ENCODE measurements at places on chromosomes 5 and 9. TPM values are rescaled to one million over a fixed set of nuclear protein-coding genes. Genes with fewer than 3 reads are reported as not detected.
A peak's percentile ranks its signal among the peaks of the same experiment; 100 is the strongest.

- DNase-seq = no peak
Observed at GRCh38 chr5:159240301-159240870, 22.7 kb upstream of the UBLCP1 start.

GRCh38 chr9:135181336-135181735 is 93.9 kb downstream of the OLFM1 start:
- DNase-seq = no peak

- no peak for DNase-seq
Observed at GRCh38 chr9:83474631-83475030, 63.6 kb downstream of the FRMD3 start.

DNA sequence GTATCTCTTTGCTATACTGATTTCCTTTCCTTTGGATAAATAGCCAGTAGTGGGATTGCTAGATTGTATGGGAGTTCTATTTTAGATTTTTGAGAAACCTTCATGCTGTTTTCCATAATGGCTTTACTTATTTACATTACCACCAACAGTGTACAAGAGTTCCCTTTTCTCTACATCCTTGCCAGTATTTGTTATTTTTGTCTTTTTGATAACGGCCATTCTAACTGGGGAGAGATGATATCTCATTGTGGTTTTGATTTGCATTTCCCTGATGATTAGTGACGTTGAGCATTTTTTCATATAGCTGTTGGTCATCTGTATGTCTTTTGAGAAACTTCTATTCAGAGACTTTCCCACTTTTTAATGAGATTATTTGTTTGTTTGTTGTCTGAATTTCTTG is 25.8 kb downstream of the NADK2 start:
- no peak for DNase-seq

- DNase-seq = no peak
Observed at GRCh38 chr9:111994831-111995458, 98.3 kb downstream of the UGCG start.

GRCh38 chr9:127714020-127714750 is 1.3 kb downstream of the PTRH1 start:
- DNase-seq = no peak

DNA sequence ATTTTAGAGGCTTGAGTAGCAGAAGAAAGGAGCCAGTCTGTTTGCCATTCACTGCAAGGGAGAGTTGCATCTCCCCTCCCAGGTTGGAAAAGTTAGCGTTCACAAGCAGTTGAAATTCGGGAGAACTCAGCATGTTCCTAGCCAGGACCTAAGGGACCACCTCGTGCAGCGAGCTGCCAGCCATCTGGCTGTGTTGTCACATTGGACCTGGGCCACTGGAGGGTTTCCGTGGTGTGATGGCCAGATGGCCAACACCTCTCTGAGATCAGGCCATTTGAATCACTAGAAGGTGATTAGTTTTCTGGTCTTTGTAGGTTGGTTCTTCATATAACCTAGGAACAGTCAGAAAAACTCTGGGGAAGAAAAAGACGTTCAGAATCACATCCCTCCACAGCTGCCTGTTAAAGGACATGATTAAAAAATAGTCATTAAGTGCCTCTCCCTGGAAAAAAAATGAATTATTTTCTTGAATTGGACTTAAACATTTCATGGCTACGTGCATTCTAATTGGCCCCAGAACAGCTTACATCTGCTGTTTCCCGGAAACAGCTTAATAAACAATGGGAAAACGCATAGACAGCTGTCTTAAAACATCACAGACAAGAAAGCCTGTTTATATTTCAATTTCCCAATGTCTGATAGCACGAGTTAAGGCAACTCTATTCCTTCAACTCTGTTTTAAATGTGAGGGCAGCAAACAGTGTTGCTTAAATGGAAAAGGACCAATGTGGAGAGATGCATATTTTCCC is 303.9 kb downstream of the TENT4A start:
- DNase-seq = no peak

DNA sequence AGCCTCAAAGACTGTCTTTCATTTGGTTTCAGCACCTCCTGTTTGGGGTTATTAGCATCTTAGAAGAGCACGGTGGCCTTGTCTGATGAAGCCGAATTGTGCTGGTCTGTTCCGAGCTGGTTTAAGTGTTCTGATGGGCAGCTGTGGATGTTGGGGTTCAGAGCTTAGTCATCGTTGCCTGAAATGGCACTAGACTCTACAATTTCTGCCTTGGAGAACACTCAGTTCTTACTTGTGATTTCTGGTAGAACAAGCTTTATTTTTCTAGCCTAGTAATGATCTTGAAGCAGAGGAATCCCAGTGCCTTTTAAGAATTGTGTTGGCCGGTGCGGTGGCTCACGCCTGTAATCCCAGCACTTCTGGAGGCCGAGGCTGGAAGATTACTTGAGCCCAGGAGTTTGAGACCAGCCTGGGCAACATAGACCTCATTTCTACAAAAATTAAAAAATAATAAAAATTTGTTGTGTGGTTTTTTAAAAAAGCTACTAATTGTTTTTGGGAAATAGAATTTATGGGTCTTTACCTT is 7.8 kb downstream of the FBXW5 start:
- no peak for DNase-seq

DNA sequence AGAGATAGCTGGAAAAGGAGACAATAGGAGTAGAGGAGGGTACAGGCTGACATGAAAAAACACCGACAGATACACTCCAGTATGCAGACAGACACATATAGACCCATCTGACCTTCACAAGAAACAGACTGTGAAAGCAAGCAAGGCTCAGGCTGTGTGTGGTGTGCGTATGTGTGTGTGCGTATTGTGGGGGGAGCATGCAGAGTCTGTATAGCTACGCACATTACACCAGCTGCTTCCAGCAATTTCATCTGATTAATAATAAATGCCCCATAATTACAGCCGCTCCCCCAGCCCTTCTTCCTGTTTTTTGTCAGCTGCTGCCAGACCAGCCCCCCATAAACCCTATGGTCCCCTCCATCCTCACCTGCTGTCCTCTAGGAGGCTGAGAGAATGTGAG is 6.7 kb downstream of the CNTFR start:
- DNase-seq = no peak

- DNase-seq = peak; percentile 99
Observed at GRCh38 chr5:56909294-56910209, at the start of gene SETD9. Gene SETD9 (plus strand): TSS chr5:56909596. CDS start chr5:56909646, 50 bp downstream.

DNA sequence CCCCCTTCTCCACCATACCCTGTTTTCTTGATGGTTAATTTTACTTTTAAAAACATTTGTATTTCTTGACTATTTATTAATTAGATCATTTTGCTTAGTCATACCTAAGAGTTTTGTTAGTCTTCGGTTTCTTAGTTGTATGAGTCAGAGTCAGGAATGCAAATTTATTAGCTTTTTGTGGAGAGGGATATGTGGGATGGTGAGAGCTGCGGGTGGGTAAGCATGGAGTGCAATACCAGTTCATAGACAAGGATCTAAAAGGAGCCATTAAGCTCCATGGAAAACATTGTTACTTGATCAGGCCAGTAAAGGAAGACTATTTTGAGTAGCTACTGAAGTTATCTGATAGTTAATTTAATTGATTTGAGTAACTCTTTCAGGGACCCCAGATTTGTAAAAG is 77.5 kb downstream of the ZSWIM6 start:
- no peak for DNase-seq

DNA sequence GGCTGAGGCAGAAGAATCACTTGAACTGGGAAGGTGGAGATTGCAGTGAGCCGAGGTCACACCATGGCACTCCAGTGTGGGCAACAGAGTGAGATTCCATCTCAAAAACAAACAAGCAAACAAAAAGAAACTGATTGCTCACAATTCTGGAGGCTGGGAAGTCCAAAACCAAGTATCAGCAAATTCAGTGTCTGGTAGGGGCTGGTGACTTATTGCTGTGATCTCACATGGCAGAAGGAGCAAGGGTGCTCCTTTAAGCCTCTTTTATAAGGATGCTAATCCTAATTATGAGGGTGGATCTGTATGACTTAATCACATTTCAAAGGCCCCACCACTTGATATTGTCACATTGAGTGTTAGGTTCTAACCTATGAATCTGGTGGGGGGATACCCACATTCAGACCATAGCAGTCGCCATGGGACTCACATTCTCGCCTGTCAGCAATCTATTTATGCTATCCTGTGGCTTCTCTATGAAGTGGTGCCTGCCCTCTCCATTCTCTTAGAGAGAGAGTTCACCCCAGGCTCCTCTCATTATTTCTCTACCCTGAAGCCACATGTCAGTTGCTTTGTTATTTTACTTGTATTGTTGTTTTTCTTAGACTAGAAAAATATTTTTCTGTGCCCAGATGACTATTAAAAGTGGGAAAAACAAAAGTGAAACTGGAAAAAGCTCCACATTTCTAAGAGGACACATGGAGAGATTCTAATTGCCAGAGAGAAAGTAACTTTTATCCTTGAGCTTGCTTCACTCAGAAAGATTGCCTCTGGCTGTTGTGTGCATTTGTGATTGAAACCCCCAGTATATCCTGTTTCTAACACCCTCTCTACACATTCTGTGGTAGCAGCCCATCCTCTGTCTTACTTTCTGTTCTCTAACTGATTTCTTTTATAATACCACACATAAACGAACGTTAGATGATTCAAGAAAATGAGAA is 18.8 kb upstream of the PRLR start:
- peak; percentile 50 for DNase-seq

DNA sequence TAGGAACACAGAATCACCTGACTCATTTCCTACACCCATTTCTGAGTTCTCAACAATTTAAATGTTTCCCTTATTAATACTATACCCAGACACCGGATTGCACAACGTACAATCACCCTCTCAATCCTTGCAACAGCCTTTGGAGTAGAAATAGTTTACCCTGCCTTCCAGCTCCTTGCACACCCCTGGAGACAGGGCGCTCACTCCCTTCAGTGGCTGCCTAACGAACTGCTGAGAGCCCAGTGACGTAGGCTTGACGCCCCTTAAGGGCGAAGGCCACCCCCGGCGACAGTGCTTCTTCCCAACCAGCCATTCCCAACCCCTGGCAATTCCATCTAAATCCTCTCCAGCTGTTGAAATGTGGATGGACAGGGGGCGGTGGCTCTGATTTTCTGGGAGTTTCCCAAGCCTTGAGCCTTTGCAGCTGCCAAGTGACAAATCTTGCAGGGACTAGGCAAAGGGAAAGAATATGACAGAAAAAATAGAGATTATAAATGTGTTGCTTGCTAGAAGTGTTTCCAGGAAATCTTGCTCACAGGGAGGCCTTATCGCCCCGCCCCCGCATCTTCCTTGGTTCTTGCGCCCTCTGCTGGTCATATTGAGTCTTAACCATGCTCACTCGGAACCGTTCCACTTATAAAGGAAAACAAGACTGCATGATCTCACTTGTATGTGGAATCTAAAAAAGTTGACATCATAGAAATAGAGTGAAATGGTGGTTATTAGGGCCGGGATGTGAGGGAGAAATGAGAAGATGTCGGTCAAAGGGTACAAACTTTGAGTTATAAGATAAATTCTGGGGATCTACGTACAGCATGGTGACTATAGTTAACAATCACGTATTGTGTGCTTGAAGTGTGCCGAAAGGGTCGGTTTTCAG is 7.6 kb upstream of the BARX1 start:
- peak; percentile 96 for DNase-seq

- no peak for DNase-seq
Observed at GRCh38 chr9:30582240-30582639, 1802.2 kb upstream of the ACO1 start.

DNA sequence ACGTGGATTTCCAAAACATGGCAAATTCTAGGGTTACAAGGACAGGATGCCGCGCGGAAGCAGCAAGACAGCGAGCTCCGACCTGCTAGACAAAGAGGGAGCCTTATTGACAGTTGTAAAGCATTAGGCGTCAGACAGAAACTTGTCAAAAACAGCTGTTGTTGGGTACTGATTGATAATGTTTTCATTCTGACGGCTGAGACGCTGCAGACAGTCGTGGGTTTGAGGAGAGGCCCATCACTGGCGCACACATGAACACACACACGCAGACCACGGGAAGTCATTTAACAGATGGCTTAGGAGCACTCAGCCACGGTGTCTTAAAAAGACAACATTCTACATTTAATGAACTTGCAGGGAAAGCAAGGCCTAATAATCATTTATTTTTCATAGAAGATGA is 324.0 kb downstream of the NDUFS4 start:
- DNase-seq = no peak

- DNase-seq = no peak
Observed at GRCh38 chr5:82414041-82414388, 135.9 kb upstream of the RPS23 start.

- no peak for DNase-seq
Observed at GRCh38 chr9:6929441-6930215, 171.9 kb downstream of the KDM4C start.

GRCh38 chr5:38938424-38938823 is 92.6 kb downstream of the OSMR start:
- DNase-seq = no peak

DNA sequence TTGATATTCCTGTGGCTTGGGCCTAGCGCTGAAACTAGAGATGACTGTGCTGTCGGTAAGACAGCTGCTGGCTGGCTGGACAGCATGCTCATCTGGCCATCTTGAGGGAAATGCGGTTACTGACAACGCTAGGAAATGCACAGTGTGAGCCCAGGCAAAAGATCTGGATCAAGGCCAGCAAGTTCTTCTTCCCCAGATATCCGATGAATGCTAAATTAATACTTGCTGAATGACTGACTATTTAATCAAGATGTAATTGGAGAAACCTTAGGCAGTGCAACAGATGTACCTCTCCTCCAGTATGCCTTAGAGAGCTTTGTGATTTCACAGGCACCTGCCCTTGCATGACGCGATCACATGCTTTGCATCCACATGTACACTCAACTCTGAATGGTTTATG is 659.1 kb downstream of the EFNA5 start:
- no peak for DNase-seq

DNA sequence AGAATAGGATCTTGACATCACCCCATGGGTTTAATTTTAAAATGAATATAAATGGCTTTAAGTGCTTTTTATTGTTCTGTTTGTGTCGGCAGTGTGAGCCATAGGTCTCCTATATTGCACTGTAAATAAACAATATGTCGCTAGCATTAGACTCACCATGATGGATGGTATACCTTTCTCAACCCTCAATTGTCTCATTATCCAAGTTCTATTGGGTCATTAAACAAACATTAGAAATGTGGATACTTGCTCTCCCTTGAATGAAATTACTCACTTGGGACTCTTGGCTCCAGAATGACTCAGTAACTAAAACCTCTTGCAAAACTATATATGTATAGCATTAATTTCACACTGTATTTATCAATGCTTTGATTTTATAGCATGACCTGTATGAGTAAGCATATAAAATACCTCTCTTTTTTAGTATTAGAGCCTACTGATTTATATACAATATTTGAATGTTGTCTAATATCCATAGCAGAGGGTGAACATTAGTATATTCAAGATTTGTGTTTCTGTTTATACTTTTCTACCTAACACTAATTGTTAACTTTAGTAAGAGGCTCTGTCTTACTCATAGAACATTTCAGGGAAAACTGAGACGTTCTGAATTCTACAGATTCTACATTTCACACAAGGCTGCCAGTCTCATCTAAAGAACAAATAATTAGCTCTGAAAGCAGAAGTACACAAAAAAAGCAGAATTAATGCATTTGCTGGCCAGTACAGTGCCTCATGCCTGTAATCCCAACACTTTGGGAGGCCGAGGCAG is 303.8 kb upstream of the PRR16 start:
- no peak for DNase-seq

The PLAC8L1 gene
- not detected for total RNA-seq

The SLIT3 gene
- 81.8 TPM for total RNA-seq

The SLC38A9 gene
- 11.6 TPM for total RNA-seq

The NUTM2G gene
- total RNA-seq = not detected

The PCDHGA3 gene
- 1.7 TPM for total RNA-seq

The SAPCD2 gene
- total RNA-seq = 0.17 TPM

Measured in esophagus muscularis mucosa (tissue), 4 donors.